ENCODE measurements at places on chromosomes 4 and X. TPM values are rescaled to one million over a fixed set of nuclear protein-coding genes. Genes with fewer than 3 reads are reported as not detected.

The RASL11B gene
- total RNA-seq, result 6.3 TPM

The SSX4 gene
- total RNA-seq, result not detected

The RNF175 gene
- 7.8 TPM for total RNA-seq

The EDNRA gene
- 50.6 TPM for total RNA-seq

The BMPR1B gene
- 14.1 TPM for total RNA-seq

The SHROOM3 gene
- 23.3 TPM for total RNA-seq

The SLIT2 gene
- 84.7 TPM for total RNA-seq

The C4orf46 gene
- total RNA-seq, result 7.0 TPM

The RTL3 gene
- total RNA-seq, result 0.10 TPM

The ADGRG4 gene
- total RNA-seq, result under 0.01 TPM

Data from spinal cord (tissue), 10 donors.